Esophagus mucosa (tissue), 1 donor: ENCODE measurements at places on chromosomes 3 and 15. TPM values are rescaled to one million over a fixed set of nuclear protein-coding genes. Genes with fewer than 3 reads are reported as not detected.

C2CD4A gene
- total RNA-seq, result 0.44 TPM

TAGLN3 gene
- total RNA-seq, result not detected

- ATAC-seq, result no peak
Measured at GRCh38 chr3:53074761-53075742, 29.2 kb upstream of the SFMBT1 start.

AHSG gene
- not detected for total RNA-seq

CELSR3 gene
- total RNA-seq, result 0.88 TPM
